Esophagus mucosa (tissue), 1 donor: ENCODE measurements at places on chromosomes 12 and 14. TPM values are rescaled to one million over a fixed set of nuclear protein-coding genes. Genes with fewer than 3 reads are reported as not detected.

PLCZ1 gene
- total RNA-seq = not detected

CLEC1A gene
- 0.68 TPM for total RNA-seq

KRT75 gene
- total RNA-seq = 0.84 TPM

AQP5 gene
- 1.3 TPM for total RNA-seq

TPPP2 gene
- total RNA-seq = not detected

GRIP1 gene
- total RNA-seq = 20.1 TPM
